ENCODE measurements at places on chromosomes 12 and 14.

DNA sequence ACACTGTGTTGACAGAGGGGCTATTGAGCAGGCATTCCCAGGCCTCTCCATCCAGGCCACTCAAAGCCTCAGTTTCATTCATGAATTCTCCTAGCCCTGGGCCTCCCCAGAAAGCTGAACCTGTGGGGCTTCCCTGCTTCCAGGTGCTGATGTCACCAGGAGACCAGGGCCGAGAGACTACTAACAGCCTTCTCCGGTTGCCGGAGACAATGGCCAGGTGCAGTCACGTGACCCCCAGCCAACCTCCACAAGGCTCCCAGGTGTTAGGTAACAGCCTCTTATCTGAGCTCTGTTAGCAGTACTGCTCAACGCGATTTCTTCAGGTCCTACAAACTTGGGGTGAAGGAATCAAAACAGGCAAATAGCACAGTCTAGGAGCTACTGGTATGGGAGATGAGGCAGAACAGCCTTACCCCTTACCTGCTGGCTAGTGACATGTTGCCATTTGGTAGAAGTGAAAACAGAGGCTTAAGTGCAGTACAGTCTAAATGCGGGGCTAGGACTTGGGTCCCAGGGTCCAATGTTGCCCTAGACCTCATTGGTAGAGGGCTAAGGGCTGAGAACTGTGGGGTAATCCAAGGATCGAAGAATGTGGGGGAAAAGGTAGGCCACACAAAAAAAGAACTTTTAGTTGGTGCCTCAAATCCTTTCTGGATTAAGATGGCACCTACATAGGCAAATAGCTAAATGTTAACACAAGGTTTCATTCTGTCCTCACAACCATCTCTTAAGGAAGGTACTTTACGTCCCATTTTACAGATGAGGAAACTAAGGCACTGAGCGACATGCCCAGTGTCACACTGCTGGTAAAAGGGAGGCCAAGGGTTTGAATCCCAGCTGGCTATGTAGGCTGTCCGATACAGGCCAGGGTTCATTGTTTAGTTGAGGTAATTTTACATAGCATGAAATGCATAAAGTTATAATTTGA lies 3.8 kb downstream of the CCDC88C start:
- no peak for DNase-seq

GRCh38 chr14:57833323-57833722 lies 32.6 kb downstream of the SLC35F4 start:
- DNase-seq, result no peak

DNA sequence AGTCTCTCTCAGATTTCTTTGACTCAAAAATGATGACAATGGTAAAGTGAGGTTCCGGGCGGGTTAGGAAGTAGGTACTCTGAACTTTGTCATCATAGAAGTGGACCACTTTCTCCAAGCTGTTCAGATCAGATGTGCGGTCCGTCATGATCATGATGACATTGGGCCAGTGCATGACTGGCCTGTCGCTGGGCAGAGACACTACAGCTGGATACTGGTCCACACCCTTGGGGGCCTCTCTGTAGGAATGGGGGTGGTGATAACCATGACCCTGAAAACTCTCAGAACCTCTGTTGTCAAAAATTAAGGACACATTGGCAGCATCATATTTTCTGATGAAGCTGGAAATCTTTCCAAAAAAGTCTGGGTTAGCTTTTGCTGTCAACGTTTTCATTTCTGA lies 28.2 kb downstream of the KICS2 start:
- no peak for DNase-seq

DNA sequence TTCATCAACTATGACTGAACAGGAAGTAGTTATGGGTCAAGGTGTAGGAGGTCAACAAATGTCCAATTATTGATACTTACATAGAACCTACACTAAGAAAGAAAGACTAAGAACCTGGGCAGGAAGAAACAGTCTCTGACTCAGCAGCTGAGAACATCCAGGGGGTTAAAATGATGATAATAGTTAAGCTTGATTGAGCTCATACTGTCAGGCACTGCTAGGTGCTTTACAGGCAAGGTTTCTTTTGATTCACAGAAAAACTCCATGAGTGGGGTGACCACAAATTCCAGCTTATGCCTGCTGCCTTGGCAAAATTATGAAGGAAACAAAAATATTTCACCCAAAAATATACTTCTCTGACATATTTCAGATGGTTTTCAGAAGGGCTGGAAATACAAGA lies 75.0 kb downstream of the ACADS start:
- no peak for DNase-seq

DNA sequence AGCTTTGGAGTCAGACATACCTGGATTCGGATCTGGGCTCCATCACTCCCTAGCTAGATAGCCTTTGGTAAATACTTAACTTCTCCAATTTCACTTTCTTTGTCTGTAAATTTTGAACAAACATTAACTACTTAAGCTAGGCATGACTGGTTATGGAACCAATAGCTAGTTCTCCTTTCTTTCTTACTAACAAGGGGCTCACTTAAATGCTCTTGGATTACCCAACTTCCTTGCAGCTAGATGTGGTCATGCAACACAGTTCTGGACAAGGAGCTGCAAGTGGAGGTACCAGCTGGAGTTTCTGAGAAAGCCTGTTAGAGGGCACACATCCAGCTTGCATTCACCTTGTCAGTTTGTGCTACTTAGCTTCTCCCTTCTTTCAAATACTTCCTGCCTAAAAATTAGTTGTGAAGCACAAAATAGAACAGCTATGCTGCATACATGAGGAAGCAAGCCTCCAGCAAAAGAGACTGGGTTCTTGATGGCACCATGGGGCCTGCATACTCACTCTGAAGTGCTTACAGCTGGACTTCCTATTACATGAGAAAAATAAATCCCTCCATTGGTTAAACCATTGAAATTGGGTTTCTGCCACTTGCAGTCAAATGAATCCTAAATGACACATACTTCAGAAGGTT lies 210.1 kb upstream of the EEA1 start:
- peak; percentile 2 for DNase-seq

Data from midbrain (tissue), 1 donor.